Activated naive CD4-positive, alpha-beta T cell (primary cell): ENCODE measurements at places on chromosomes 7 and 10.

DNA sequence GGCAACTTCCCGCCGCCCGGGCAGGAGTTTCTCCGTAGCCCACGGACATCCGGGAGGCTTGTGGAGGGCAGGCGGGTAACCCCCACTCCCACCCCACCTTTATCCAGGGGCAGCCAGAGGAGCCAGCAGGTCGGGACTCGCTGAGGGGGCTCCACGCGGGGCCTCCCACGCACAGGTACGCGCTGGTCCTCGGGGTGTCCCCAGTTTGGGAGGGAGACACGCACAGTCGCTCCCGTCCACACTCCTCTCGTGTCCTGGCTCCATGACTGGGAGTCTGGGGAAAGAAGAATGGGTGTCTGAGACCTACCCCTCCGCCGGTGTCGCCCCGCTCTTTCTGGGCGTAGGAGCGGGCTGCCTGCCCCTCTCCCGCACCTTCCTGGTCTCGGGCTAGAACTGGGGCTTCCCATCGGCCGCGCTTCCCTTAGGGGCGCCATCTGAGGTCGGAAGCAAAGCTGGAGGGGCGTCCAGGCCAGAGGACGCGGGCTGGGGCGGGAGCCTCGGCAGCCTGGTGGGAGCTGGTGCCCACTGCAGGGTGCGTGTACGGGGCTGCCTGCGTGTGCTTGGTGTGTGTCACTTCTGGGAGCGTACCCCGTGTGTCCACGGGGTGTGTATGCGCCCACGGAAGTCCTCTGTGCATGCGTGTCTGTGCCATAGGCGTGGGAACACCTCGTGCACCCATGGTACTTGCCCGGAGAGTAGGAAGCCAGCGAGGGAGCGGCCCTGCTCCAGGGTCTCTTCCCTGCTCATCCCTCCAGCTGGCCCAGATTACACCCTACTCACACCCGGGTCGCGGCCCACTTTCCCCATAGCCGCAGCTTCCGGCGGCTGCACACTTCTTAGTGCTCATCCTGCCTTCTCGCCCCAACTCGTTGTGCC, 73.0 kb upstream of the LEP start:
- no peak for DNase-seq

DNA sequence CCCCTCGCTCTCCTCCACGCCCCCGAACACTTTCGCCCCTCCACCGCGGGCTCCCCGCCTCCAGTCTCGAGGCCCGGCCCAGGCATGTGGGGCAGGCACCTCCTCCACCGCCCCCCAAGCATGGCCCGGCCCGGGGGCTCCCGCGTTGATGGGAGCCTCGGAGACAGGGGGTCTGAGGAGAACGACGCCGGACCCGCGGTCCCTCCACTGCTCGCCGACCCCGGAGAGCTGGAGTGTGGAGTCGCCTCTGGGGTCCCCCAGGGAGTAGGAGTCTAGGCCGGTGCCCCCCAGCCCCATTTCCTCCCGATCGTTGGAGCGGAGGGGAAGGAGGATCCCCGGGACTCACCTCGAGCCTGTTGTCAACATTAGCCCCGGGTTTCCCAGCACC, 206 bp downstream of the UPF2 start:
- DNase-seq: peak; percentile 29

DNA sequence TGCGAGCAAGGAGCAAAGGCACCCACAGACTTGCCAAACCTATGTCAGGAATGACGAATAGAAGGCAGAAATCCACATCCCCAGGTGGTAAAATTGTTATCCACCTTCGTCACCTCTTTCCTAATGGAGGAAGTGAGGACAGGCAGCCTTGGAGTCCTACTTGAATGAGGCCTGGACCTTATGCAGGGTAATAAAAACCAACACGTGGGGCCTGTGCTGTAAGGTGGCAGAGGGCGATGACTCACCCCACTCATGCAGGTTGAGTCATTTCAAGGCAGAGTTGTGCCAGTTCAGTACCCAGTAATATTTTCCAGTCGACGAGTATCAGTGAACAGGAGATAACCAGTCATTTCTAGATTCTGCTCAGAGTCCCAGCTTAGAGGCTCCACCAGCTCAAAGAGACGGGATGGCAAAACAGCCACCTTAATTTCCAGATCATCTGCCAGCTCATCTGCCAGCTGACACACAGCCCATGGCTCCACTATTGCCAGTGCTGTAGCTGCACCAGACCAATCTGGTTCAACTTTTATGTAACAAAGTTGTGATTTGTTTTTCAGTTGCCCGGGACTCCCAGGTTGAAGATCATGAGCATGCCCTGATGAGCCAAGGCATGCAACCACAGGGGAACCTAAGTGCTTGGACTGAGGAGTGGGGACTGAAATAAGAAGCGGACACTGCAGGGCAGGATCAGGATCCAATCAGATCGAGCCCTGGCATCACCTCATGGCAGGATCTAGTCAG, 176.2 kb upstream of the ITGB1 start:
- peak; percentile 12 for DNase-seq

- DNase-seq: no peak
Measured at GRCh38 chr10:129740532-129741279, 223.4 kb downstream of the EBF3 start.

GRCh38 chr7:116265881-116266280, 55.5 kb downstream of the TES start:
- no peak for DNase-seq

DNA sequence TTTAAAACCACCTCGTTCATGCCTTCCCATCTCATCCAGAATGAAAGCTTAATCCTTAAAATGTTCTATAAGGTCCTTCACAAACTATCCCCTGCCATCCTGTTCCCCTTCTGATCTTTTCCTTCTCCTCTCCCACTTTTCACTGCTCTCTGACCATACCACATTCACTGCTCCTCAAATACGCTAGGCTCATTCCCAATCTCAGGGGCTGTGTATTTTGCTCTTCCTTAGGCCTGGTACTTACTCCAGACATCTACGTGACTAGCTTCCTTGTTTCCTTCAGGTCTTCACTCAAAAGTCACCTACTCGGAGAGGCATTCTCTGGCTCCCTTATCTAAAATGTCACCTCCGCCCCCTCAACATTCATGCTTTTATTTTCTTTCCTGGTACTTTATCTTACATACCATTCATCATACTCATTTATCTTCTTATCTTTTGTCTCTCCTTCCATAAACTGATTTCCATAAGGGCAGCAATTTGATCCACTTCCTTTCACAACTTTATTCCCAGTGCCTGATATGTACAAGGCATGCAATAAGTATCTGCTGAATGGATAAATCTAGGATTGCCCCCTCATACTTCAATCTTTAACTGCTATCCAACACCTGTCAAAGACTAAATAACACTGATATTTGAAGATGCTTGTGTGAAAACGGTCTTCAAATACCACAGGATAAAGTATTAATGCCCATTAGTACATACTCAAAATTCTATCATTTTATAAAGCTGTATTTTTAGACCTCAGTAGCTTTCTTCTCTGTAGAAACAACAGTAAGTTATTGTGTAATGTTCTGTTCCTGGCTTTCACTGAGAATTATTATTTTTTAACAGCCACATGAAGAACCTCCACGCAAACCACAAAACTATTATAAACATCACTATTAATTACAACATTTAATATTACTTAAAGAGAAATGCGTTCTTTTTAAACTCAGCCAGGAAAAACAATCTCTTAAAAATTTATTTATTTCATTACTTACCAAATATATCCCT, 27.0 kb downstream of the JMJD1C start:
- DNase-seq: no peak

- no peak for DNase-seq
Measured at GRCh38 chr10:44261296-44261695, 123.6 kb downstream of the CXCL12 start.

GRCh38 chr7:16929146-16929762, 47.5 kb upstream of the AGR3 start:
- no peak for DNase-seq

DNA sequence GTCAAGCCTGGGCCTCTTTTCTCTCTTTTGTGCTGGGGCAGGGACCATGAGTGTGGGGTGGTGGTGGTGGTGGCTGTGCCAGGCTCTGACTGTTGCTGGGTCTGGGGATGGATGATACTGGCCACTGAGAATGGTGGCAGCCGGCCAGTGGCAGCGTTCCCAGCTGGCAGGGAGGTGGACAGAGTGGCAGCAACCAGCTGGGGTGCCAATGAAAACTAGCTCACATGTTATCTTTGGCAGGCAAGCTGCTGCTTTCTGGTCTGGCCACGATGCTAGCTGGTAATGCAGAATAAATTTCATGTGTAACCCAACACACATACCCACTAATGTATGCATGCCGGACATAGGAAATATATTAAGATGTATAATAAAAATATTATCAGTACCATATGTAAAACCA, 95.0 kb upstream of the SLC26A5 start:
- no peak for DNase-seq

DNA sequence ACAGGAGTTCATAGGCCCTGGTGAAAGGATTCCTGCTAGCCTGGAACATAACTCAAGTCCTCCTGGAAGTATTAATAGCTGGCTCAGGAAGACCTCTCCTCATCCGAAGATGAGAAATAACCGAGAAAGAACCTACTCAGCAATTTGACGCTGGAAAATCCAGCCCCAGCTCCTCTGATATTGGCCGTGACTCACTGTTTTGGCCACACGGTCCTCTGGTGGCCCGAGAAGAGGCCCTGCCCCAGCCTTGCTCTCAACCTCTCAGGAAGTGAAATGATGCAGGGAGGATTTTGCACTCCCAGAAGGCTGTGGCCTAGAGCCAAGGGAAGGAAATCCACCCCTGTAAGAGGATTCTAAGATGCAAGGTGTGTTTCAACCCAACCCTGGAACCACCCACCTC, 121.6 kb downstream of the MTPAP start:
- DNase-seq: no peak

DNA sequence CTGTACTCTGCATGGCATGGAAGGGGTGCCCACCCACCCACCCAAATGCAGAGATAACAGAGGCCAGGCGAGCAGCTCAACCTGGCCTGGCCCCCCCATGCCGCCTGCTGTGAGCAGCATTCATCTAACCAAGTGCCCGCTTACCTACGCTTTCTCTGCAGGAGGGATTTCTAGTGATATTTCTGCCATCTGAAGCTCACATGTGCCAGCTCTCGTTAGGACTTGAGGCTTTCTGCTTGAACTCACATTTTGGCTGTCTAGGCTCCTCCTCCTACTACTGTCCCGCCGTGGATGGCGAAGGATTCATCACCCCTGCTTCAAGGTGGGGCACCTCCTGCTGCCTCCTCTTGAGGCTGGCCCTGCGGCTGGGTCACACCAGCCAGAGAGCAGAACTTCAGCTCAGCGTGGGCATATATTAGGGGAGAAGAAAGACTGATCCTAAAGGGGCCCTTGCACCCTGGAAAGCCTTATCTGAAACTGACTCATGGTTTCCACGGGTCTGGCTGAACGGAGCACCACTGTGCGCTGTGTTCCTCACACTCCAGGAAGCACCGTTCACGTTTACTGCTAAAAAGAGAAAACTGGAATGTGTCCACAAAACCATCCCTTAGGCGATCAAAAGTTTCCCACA, 45.5 kb downstream of the CTBP2 start:
- DNase-seq: no peak

GRCh38 chr10:58851606-58852005, 324.8 kb upstream of the PHYHIPL start:
- DNase-seq: no peak

DNA sequence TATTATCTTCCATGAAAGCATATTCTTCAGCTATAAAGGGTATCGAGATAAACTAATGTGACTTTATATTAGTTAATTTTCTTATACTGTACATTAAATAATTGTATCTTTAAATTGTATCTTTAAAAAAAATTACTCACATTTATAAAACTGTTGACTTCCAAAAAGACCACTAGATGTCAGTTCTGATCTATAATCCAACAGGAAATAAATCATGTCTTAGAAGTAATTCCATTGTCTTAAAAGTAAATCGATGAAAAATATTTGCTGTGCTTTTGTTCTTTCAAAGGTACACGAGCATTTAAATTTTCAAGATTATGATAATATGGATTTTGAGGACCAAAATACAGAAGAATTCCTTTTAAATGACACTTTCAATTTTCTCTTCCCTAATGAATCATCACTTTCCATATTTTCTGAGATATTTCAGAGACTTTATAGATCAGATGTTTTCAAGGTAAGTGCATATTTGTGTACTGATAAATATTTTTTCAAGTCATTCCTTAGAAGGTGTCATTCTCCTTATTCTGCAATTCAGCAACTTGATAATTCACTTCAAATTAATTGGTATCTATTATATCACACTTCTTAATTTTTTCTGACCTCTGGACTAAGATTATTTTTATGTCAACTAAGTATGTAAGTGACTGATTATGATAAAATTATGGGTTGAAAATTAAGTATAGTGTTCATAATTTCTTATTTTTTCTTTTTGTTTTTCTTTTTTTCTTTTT, 138.5 kb downstream of the CPED1 start:
- DNase-seq: no peak

DNA sequence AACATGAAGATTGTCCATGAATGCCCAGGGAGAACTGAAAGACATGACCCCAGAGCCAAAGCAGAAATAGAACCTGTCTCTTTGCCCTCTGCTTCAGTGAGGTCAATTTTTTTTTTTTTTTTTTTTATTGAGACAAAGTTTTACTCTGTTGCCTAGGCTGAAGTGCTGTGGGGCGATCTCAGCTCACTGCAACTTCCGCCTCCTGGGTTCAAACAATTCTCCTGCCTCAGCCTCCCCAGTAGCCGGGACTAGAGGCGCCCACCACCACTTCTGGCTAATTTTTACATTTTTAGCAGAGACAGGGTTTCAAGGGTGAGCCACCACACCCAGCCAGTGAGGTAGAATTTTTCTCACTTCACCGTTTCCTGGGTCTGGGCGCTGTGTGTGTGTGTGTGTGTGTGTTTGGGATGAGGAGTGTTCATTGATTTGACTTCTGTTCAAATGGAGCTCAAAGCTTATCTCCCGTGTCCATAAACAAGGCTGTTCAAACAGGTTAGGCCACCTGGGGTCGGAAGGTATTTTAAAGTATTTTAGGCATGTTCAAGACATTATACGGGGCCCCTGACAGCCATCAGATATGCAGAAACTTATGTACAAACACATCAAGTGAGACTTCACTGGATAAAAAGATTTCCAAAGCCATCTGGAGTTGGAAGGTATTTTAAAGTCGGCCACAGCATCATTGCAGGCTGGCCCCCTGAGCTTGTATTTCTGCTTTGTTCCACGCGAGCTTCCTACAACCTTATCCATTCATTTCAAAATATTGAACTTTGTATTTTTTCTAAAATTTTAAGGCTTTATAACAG, 93.8 kb downstream of the MAP3K8 start:
- DNase-seq: no peak

GRCh38 chr10:114245121-114245791, 6.2 kb downstream of the VWA2 start:
- DNase-seq: no peak

GRCh38 chr10:12638781-12639180, 289.4 kb downstream of the CAMK1D start:
- no peak for DNase-seq
